ENCODE measurements at places on chromosomes 13 and 19.

DNA sequence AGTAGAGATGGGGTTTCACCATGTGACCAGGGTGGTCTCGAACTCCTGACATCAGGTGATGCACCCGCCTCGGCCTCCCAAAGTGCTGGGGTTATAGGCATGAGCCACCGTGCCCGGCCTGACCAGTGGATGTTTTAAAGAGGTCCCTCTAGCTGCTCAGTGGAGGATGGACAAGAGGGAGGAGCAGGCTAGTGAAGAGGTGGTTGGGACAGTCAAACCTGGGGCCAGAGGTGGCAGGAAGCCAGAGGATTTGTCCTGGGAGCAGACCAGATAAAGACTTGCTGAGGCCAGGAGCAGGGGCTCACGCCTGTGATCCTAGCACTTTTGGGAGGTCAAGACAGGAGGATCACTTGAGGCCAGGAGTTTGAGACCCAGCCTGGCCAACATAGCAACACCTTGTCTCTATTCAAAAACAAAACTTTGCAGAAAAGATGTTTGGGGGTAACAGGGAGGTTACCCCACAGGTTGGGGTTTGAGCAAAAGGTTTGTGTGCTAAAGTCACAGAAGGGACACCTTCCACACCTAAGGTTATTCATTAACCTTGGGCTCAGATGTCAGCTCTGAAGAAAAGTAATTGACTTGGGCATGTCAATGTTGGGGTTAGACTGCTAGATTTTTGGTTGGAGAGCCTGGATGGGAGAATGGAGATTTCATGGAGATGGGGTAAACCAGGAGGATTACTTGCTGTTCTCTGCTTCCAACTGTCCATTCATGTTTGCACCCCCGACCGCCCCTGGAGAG, 9.0 kb downstream of the BCAM start:
- DNase-seq = peak; percentile 78

DNA sequence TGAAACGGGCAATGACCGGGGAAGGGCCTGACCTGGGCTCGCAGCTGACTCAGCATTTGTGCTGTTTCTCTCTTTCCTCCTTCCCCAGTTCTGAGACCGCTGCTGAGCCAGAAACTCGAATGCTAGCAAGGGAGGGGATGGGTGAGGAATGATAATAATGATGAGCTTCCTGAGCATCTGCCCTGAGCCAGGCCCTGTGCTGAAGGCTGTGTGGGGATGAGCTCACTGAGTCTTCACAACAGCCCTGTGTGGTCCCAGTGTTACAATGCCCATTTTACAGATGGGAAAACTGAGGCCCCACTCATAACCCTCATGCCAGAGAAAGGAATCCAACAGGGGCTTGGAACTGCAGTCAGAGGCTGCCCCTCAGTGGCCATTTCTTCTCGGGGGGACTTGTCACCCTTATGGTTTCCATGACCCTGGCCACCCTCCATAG, 8.1 kb downstream of the SULT2B1 start:
- DNase-seq = no peak

DNA sequence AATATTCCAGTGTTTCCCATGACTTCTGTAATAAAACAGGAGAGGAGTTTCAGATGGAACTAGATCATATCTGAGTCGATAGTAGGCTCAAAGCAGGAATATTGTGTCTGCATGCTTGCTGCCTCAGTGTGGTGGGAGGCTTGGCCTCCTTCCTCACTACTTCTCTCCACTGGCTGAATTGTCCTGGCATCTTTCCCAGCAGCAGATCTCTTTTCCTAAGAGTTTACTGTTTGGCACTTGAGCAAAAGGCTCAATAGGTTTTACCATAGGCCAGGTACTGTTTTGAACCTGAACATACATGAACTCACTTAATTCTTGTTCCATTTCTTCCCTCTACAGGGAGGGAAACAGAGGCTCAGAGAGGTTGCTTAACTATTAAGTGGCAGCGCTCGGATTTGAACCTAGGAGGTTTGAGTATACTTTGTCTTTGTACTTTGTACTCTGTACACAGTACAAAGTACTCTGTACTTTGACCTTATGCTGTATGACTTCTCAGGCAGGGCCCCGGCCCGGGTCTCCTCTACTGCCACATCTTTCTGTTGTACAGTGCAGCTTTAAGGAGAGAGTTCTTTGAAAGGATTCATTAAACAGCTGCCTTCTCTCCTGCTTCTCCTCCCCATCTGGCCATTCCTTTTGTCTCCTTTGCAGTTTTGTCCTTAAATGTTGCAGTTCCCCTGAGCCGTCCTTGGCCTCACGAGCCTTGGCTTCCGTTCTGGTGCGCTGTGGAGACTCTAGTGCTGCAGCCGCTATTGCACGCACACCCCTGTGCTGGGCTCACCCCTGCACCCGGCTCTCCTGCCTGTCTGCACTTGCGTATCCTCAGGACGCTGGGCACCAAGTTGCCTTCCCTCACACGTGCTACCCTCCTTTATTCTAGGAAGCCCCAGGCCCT, 8.1 kb downstream of the B3GLCT start:
- no peak for DNase-seq

DNA sequence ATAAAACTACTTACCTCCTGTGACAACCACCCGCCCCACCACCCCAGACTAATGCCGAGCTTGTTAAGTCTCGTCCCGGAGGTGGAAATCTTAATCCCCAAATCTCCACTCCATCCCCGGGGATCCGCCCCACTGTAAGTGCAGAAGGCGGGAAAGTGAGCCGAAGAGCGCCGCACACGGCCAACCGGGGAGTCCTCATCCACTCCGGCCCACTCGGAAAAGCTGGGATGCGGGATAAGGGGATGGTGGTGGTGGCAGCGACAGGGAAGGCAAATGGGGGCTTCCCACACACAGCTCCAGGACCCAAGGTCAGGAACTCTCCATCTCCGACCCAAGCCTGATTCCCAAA, 621 bp downstream of the FBL start:
- peak; percentile 67 for DNase-seq

- no peak for DNase-seq
These were observed 5.0 kb upstream of the C19orf33 start for GRCh38 chr19:38298821-38299680.

DNA sequence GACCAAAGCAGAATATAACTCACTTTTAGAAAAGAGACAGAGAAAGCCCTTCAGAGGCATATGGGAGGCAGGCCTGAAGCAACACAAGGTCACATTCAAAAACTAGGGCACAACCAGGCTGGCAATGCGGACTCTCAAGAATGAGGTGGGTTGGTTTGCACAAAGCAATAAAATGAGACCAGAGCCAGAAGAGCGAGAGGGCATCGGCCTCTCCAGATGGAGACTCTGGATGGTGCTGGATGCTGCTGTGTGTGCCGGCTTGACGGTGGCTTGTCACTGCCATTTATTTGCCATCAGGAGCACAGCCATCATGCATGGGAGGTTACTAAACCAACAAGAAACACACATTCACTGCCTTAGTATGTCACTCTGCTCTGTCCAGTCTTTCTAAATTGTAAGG, 649.4 kb downstream of the DIAPH3 start:
- DNase-seq = no peak

DNA sequence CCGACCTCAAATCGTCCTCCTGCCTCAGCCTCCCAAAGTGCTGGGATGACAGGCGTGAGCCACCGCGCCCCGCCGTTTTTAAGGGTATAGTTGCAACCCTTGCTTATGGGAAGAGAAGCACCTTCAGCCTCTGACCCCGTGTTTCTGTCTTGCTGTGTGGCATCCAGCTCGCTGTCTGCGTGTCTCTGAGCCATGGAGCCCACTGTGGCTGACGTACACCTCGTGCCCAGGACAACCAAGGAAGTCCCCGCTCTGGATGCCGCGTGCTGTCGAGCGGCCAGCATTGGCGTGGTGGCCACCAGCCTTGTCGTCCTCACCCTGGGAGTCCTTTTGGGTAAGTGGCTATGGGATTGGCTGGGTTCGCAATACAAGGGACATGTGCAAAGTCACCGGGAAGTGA, 29.5 kb downstream of the TMPRSS9 start:
- no peak for DNase-seq

DNA sequence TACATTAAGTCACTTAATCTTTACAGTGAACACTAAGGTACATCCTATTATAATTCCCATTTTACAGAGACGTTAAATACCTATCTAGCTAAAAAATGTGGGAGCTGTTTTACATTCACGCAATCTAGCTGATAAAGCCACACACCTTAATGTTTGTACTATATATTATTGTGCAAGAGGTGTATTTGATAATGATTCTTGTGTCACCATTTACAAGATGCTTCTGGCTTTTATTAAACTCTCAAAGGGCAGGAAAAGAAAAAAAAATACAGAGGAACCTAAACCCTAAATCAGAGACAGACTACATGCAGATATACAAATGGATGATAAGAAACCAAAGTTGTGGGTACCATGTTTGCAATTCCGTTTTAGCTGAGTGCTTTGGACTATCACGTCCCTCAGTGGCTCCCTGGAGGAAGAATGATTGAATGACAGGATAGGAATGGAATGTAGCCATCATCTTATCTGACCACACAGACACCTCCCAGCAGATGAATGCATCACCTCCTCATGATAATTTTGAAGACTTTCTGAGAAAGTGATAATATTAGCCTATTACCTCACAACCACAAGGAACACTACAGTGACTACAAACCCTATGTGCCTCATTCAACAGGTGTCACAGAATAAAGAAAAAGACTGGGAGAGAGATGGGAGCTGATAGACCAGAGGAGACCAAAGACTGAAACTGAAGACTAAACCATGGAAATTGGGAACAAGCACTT, 230.5 kb upstream of the SERP2 start:
- DNase-seq = no peak

GRCh38 chr13:29513002-29513980, 82.2 kb downstream of the SLC7A1 start:
- no peak for DNase-seq

GRCh38 chr19:12800923-12801465, 606 bp downstream of the PRDX2 start:
- no peak for DNase-seq

GRCh38 chr13:103437651-103438050, 371.4 kb upstream of the SLC10A2 start:
- DNase-seq = no peak

DNA sequence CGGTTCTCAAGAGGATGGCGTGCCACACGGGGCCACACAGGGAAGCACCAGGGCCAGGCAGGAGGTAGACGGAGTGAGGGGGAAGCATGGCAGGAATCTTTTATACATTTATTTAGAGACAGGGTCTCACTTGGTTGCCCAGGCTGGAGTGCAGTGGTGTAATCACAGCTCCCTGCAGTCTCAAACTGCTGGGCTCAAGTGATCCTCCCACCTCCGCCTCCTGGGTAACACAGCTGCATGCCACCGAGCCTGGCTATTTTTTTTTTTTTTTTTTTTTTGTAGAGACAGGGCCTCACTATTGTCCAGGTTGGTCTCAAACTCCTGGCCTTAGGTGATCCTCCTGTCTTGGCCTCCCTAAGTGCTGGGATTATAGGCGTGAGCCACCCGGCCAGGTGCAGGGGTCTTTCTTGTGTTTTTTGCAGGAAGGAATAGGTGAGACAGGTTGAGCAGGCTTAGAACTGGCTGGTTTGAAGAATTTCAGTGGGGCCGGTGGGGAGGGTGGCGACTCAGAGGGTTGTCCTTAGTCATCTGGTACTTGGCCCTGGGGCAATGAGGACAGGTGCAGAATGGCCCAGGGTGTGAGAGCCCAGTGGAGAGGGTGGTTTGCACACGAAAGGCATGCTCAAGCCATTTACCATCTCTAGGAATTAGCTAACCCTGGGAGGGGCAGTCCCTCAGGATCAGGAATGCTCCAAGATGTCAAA, 7.6 kb downstream of the SSC5D start:
- no peak for DNase-seq

DNA sequence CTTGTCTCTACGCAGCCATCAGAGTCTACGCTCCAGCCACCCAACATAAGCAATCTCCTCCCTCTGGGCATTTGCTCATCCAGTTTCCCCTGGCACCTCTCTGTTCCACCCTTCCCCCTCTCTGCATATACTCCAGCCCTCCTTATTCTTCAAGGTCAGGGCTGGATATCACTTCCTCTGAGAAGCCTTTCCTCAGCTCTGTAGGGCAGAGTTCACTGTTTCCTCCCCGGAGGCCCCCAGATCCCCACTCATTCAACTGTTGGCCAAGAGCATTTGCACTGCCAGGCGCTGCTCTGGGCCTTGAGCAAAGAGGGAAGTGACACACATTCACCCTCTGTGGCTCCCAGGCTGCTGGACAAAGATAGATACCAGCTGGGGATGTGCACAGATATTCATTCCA, 3.3 kb downstream of the FCGRT start:
- no peak for DNase-seq

GRCh38 chr13:25179832-25180774, 8.0 kb upstream of the AMER2 start:
- no peak for DNase-seq

GRCh38 chr13:56201834-56202233, 938.9 kb upstream of the PRR20A start:
- DNase-seq = no peak

DNA sequence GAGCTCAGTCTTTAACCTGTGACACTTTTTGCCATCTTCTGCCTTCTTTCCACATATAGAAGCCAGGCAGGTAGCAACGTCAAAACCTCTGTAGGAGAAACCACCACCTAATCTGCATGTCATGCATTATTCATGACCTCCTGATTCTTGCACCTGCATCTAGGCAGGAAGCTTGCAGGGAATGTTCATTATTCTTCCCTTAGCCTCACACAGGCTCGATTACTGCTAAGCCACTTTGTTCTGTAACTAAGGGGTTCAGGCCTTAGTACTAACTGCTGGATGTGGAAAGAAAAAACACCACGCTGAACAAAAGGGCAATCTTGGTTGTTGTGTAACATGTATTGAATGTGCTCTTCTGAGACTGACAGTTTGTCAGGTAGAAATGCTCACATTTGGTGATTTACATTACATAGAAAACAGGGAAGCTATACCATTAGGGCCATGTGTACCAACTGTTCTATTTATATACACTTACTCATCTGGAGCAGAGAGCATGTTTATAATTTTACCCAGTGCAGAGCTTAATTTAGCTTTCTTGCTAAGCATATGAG, 366.9 kb downstream of the KLF12 start:
- DNase-seq = no peak

All from HuH-7.5 (cell line).